ENCODE measurements at places on chromosomes 16 and 17.

DNA sequence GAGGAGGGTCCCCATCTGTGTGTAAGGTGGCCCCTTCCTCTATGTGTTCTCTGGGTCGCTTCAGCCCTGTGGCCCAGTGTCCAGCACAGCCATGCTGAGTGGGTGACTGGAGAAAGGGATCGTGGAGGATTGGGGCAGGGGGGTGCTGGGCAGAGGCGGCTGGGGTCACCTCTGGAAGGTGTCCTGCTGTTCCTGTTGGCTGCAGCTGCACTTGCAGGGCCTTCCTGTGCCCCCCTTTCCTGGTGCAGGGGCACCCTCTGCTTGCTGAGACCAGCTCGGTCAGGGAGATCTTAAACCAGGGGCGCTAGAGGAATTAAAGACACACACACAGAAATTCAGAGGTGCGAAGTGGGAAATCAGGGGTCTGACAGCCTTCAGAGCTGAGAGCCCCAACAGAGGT is 11.1 kb downstream of the IL32 start:
- no peak for DNase-seq

DNA sequence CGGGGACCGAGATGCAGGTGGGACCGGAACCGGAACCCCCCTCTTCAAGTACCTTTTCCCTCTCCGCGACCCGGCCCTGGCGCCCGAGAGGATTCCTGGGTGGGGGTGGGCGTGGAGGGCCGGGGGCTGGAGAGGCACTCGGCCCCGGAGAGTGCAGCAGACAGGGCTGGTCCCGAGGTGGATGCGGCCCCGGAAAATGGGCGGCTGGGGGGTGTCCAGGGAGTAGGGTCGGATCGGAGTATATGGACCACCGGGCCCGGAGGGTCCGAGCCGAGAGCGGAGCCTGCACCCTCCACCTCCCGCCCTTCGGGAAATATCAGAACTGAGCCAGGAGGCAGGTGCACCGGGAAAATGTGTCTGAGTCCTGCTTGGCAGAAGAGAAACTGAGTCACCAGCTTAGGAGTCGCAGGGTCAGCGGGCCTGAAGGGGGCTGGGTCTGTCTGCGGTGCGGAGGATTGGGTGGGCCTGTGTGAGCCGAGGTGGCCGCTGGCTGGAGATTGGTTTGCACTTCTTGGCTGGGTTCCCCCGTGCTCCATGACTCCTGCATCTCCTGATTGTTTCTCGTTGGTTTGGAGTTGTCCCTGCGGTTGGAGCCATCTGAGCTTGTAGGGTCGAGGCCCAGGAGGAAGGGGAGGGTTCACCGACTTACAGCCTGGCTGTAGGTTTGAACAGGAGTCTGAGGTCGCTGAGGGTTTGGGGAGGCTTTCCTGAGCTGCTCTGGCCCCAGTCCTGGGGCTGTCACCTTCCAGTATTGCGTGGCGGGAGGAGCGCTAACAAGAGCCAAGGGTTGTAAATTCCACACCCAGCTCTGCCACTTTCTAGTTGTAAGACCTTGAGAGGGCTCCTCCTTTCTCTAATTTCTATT is 518 bp downstream of the SH2B1 start:
- DNase-seq, result no peak

DNA sequence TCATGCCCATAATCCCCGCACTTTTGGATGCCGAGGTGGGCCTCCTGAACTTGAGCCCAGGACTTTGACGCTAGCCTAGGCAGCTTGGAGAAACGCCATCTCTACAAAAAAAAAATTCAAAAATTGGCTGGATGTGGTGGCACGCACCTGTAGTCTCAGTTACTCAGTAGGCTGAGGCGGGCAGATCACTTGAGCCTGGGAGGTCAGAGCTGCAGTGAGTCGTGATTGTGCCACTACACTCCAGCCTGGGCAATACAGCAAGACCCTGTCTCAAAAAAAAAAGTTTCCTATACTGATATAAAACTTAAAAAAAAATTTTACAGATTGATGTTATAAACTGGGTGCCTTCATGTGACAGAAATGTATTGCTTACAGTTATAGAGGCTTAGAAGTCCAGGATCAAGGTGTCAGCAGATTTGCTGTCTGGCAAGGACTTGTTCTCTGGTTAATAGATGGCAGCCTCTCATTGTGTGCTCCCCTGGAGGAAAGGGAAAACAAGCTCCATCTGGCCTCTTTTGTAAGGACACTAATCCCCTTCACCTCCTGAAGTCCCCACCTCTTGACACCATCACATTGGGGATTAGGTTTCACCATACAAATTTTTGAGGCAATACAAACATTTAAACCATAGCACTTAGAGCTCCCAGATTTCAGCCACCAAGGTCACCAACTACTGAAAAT is 8.5 kb upstream of the CES3 start:
- no peak for DNase-seq

DNA sequence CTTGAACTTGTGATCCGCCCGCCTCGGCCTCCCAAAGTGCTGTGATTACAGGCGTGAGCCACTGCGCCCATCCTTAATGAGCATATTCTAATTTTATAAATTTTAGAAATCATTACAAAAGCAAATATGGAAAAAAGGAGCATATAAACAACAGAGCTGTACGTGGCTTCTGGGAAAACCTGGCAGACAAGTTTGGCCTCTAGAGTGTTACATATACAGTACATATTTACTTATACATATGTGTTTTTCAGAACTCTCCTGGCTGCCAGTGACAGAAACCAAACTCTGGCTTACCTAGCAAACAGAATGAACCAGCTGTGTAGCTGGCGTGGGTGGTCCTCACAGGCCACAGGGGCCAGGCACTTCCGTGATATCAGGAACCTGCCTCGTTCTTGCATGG is 10.1 kb downstream of the DRC3 start:
- no peak for DNase-seq

DNA sequence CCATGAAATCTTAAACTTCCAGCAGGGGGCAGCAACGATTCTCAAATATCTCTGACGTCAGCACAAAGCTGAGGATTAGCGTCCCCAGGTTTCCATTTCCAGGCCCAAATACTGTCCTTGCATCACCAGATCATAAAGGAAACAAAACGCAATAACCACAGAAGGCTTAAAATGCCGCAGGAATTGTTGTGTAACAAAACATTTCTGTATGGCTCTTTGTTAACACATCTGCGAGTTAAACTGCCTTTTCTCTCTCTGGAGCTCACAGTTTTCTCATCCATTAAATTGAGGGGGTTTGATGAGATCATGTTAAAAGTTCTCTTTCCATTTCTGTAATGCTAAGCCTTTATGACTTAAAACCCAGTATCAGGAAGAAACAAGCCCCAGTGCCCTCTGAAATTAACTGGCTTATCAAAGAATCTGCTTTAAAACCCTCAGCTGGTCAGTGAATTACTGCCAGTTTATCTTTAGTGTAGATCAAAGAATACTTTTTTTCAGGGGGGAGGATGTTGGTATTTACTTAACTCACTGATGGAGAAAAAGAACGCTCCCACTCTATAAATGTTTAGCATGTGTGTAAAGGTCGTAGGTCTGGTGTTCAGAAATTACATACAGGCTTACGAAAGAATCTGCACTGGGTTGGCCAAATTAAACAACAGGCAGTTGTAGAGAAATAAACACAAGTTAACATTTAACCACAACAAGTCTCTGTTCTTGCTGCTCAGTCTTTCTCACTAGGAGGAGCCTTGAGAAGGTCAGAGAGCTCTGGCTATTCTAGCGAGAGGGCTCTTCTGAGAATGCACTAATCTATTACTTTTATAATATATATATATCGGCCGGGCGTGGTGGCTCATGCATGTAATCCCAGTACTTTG is 10.6 kb upstream of the TERF2 start:
- peak; percentile 82 for DNase-seq

Data from NCI-H1694 (cell line).